ENCODE measurements at places on chromosomes 4 and X.

DNA sequence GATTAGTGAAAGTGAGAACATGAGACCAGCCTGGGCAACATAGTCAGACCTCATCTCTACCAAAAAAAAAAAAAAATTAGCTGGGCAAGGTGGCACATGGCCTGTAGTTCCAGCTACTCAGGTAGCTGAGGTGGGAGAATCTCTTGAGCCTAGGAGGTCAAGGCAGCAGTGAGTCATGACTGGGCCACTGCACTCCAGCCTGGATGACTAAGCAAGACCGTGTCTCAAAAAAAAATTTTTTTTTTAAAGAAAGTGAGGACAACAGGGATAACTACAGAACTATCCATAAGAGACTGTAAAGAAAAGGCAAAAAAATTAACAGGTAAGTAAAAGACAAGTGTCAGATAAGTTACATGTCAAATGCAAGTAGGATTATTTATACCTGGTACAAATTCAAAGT, 13.5 kb upstream of the SPP1 start:
- DNase-seq = peak; percentile 61

DNA sequence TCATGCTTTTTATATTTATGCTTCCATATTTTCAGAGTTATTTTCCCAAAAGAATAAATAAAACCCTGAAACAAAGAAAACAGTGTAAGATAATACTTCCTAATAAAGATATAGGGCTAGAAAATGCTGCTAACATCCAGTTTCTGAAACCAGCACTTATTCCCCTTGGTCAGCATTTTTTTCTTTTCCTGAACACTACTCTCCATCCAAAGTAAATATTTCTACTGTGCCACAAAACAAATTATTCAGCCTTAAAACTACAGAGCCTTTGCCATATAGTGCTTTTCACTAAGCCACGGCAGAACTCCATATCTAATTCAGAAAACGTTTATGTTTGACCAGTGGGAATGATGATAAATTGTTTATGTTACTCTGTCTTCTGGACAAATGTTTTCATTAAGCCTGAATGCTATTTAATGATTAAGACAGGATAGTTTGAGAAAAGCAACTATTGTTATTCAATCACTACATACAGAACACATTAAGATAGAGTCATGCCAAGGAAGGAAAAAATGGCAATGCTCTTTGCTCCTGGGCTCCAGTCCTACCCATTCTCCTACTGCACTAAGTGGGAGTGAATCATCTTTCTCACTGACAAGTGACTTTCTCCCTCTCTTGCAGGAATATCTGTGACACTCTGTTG, 723.9 kb downstream of the FAT4 start:
- DNase-seq = no peak

DNA sequence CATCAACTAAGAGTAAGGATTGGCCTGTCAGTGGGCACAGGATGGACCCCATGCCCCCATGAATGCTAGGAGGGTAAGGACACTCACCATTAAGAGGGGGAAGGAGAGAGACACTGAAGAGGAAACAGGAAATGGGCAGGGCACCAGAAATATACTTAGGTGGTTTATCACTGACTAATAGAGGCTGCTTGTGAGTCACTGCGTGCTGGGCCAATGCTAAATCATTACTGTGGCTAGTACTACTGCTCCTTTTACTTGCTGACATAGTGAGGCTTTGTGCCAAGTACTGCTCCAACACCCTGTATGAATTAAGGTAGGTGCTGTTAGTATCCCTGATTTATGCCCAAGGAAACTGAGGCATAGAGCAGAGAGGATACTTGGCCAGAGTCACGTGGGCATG, 130.4 kb upstream of the FRMPD4 start:
- no peak for DNase-seq

- no peak for DNase-seq
Measured at GRCh38 chr4:185754961-185755360, 57.0 kb downstream of the SORBS2 start.

GRCh38 chr4:59608466-59608865, 1591.7 kb upstream of the ADGRL3 start:
- DNase-seq = no peak

DNA sequence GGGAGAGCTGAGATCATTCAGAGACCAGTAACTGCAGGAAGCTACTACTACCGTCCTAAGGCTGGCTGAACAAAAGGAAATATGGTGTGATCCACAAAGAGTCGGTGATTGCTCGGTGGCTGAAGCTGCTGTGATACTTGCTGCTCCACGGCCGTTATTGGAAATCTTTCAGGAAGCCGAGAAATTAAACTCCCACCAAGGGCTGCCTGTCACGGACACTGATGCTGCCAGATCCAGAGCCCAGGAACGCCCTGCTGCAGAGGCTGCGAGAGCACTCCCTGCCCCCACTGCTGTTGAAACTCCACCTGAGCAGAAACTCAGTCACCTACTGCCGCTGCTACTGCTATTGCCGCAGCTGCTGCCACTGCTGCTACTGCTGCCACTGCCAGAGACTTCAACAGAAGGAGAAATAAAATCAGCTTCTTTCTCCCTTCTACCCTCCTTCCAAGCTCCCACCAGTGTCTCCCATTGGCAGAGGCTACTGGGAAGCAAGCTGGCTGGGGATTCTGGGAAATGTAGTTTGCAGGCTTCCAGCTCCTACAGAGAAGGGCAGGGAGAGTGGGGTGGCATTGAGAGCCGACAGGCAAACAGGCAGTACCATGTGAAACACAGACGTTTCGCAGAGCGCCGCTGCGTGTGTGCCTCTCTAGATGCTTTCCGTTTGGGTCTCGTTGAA, 126.0 kb upstream of the ENPP6 start:
- DNase-seq = peak; percentile 84

DNA sequence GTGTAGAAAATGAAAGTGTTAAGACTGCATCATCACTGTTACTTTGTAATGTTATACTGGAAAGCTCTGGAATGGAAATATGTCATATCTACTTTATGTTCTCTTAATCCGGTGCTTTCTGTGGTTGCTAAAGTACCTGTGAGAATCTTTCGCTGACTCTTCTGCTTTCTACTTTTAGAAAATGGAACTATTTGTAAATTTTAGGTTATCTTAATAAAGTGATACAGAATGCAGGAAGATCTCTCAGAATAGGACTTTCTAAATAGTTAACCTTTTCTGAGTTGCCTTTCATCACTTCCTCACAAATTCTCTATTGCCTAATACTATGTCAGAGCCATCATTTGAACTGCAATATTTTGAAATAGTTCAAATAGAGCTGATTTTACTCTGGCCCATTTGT, 69.3 kb downstream of the BMP2K start:
- peak; percentile 55 for DNase-seq

GRCh38 chr4:33013282-33013681, 2293.1 kb downstream of the PCDH7 start:
- peak; percentile 42 for DNase-seq

DNA sequence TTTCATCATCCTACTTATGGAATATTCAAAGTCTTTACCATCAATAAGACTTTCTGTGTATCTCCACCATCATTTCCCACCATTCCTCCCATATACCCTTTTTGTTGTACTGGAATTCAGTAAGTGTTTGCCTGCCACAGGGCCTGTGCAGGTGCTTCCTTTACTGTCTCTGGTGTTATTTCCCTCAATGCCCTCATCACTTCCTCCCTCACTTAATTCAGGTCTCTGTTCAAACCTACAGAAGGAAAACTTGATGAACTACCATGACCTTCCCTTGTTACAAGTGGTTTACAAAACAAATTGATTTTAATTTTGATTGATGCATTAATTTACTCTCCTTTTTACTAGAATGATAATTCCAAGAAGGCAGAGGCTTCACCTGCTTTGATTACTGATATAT, 159.5 kb upstream of the FAT4 start:
- no peak for DNase-seq

- DNase-seq = no peak
Measured at GRCh38 chr4:7897811-7898210, 41.9 kb downstream of the AFAP1 start.

DNA sequence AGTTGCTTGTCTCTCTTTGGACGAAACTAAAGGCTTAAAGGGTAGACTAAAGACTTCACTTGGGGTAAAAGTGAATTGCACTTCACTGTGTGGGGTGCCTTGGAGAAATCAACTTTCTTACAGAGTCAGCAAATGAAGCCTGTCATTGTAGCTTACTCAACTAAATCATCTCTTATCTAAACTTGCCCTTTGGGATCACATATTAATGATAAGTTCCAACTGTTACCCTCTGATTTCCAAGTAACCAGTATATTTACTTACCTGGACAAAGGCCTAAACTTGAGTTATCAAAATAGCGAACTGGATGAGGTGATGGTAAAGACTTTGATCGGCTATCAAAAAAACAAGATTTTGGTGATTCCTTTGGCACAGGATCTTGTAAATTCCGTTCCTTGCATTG, 8.9 kb upstream of the BDH2 start:
- no peak for DNase-seq

GRCh38 chrX:152821145-152821765, 9.3 kb downstream of the CETN2 start:
- peak; percentile 50 for DNase-seq

GRCh38 chrX:103554687-103555424, 30.5 kb upstream of the TCEAL4 start:
- DNase-seq = peak; percentile 77

GRCh38 chr4:126961661-126962060, 671.1 kb upstream of the INTU start:
- DNase-seq = no peak

DNA sequence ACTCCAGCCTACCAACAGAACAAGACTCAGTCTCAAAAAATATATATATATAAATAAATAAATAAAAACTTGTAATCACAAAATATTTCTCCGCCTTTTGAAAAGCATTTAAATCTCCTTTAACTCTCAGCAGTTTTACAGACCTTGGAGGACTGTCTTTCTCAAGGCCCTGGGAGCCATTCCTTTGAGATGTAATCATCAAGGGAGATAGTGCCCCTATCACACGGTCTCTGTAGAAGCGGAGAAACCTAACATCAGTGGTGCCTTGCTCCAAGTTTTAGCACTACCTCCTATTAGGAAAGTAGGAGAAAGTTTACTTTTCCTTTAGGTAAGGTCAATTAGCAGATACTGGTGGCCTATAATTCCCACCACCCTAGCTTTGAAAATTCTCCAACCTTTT, 58.5 kb downstream of the ANTXR2 start:
- DNase-seq = no peak

DNA sequence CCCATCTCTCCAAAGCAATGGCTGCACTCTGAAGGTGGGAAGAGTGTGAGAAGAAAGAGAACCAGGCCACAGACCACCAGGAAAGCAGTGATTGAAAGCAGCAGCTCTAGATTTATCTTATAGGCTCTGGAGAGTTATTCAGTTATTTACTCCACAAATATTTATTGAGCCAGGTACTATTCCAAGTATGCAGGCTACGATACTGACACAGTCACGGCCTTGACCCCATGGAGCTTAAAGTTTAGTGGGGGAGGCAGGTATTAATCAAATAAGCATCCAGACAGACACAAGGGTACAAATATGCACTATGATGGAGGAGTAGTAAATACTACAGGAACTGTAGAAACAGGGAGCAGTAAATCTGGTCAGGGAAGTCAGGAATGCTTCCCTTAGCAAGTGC, 2.8 kb downstream of the TMEM185A start:
- no peak for DNase-seq

DNA sequence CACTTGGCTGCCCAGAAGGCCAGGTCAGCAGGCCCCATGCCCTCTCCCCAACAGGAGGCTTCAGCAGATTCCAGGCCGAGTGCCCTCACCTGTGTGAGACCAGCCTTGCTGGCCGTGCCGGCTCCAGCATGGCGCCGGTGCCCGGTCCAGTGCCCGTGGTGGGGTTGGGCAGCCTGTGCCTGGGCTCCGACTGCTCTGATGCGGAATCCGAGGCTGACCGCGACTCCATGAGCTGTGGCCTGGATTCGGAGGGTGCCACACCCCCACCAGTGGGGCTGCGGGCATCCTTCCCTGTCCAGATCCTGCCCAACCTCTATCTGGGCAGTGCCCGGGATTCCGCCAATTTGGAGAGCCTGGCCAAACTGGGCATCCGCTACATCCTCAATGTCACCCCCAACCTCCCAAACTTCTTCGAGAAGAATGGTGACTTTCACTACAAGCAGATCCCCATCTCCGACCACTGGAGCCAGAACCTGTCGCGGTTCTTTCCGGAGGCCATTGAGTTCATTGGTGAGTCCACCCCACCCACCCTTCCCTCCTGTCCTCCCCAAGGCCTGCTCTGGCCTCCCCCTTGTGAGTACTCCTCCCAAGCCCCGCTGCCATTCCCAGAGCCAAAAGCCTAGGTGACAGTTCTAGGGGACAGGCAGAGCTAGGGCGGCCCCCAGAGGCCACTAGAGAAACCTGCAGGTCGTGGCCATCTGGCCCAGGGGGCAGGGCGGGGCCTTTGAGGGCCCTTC, 2.3 kb downstream of the DUSP9 start:
- peak; percentile 62 for DNase-seq

DNA sequence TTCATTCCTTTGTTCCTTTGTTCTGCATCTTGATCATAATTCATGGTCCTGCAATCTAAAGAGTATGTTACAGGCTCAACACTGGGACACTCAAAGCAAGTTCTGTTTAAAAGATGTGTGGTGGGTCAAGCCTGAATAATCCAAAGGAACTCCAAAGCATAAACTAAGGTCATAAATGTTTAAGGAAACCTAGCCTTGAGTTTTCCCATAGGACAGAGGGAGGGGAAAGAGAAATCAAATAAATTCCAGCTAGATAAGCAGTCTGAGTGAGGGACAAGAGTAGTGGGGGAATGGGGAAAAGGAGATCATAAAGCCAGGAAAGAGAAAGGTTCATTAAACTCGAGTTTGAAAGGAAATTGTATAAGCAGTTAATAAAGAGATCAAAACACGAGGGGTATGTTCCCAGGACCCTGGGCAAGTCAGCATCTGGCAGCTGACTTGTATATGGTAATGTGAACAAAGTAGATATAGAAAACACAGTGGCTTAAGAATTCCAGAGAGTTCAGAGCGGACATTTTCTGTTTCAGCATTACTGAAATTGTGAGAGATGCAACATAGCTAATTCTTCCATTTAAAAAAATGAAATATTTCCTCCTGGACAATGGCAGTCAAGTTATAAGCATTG, 125.8 kb upstream of the EDNRA start:
- DNase-seq = no peak

DNA sequence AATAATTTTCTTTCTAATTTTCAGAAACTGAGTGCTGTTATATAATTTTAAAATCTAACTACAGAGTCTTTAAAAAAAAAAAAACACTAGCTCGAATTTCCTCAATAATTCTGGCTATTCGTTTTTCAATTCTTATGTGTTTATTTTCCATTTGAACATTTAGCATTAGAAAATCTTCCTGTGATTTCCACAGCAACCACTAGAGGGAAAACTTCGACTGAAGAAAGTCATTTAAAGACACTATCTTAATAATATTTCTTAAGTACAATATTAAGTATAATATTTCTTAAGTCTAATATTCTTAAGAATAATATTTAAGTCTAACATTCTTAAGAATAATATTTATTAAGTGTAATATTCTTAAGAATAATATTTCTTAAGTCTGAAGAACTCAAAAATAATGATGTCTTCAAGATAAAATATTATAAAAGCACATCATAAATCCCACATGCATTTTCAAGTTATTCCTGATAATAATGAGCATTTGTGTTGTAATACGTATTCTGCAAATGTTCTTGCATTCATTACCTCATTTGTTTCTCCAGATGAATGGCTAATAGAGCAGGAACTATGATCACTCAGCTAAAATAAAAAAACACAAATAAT, 118.4 kb upstream of the WDR17 start:
- peak; percentile 63 for DNase-seq
